ENCODE measurements at places on chromosomes 2 and 18.

DNA sequence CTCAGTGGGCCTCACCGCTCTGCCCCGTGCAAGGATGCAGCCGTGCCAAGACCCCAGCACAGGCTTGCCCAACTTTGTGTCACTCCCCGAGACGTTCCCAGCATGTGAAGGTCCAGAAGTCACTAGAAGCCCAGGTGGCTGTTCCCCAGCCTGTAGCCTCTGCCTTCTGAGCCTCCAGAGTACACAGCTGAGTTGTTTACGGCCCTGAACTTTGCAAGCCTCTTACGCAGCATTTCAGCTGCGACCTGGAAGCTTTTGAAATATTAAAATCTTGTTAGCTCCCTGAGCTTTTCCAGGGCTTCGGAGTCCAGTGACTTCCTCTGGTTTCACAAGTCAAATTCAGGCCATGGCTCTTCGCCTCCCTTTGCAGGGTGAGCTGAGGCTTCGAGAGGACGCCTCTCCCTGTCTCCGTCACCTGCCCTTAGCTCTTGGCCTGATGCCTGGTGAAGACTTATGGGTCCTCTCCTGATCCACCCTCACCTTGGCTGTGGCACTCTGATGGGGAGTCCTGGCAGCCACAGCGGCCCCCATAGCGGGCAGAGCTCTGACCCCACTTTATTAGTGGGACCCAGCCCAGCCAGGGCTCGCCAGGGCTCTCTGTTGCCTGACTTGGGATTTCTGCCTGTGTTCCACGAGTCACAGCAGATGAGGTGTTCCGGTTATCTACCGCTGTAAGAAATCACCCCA is 76.5 kb upstream of the HPCAL1 start:
- H3K36me3 ChIP-seq = no peaks in the 10 kb centered on the region
- H3K4me1 ChIP-seq = no peaks in the 10 kb centered on the region
- no peak overlapping the region for H3K27ac ChIP-seq
- H3K4me3 ChIP-seq = no peak overlapping the region
- DNase-seq = no peak

GRCh38 chr18:62933261-62933887 is 218.0 kb downstream of the PHLPP1 start:
- no peak for DNase-seq
- peaks cover 2% of the 10 kb centered on the region for H3K36me3 ChIP-seq
- H3K27ac ChIP-seq = no peak overlapping the region

GRCh38 chr2:22952656-22953225 is 432.2 kb upstream of the KLHL29 start:
- H3K27me3 ChIP-seq = no peaks in the 10 kb centered on the region
- H3K4me1 ChIP-seq = no peaks in the 10 kb centered on the region
- H3K36me3 ChIP-seq = no peaks in the 10 kb centered on the region

DNA sequence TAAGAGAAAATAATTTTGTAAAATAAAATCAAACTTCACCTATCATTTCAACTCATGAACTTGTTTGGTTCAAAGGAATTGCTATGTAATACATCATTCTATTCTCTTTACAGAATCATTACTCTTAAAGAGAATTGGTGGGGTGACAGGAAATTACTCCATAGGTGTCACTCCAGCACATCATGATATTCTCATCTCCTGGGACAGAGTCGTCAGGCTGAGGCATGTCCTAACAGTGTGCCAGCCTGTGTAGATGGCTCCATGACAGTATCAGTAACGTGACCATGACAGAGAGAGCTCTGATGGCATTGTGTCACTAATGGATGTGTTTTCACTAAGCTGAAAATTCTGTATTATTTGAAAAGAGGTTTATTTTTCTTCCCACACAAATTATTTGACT is 13.9 kb downstream of the SPATS2L start:
- DNase-seq = no peak
- H3K4me1 ChIP-seq = peaks cover 28% of the 10 kb centered on the region
- H3K27ac ChIP-seq = no peak overlapping the region

Data from activated T-helper 1 cell treated with anti-CD3 and anti-CD28 coated beads, Interleukin-12 subunit alpha, Interleukin-12 subunit beta, Interleukin-2, Interleukin-4 antibody, amounts not matched to agents 30 ng/mL and 10 ng/mL and 1 ng/mL, durations not matched to agents 14 hours and 24 hours and 36 hours (primary cell).